ENCODE measurements at places on chromosomes 7 and 10.

DNA sequence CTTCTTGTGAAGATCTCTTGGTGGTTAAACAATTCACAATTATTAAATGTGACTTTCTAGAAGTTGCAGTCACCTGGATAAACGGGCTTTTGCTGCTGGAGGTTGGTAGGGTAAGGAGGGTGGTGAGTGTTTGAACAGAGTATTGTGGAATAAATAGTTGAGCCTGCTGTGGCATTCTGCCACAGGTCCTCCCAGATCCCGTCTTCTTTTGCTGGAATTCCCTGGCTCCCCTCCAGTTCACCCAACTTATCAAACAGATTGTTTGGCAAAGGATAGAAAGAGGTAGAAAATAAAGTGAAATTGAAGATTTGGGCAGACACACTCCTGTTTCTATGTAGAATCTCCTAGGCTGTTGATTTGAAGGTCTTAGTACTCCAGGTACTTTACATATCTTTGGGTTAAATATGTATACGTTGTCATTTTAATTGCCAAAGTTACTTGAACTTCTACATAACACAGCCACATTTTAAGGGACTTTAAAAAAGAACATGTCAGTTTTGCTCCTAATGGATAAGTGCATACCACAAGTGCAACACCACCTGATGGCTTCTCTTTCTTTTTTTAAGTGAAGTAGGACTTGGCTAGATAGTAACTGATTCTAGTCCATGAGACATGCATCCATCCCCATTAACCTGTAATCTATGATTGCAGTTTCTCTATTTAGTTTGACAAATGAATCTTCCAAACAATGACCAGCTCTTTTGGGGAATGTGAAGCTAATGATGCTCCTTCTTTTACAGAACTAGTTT is 83.0 kb downstream of the ARL4A start:
- DNase-seq, result peak; percentile 24

- no peak for DNase-seq
Measured at GRCh38 chr7:116548506-116548905, 23.7 kb downstream of the CAV1 start.

DNA sequence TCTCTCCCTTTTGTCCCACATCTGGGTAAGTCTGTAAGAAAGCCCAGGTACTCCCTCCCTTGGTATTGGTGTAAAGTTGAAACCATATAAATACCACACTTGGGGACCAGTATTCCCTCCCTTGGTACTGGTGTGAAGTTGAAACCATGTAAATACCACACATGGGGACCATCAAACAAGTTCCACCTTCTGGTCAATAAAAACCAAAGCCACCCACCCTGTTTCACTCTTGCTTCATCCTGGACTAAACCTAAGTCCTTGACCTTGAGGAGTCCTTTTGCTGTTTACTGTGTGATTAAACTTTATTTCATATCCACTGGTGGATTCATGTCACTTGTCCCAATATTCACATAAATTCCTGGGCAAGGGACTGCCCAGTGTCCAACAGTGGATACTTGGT is 8.4 kb downstream of the P4HA1 start:
- no peak for DNase-seq

GRCh38 chr7:17619196-17619818 is 320.9 kb downstream of the AHR start:
- no peak for DNase-seq

GRCh38 chr7:34096198-34096651 is 190.9 kb downstream of the BMPER start:
- peak; percentile 81 for DNase-seq

DNA sequence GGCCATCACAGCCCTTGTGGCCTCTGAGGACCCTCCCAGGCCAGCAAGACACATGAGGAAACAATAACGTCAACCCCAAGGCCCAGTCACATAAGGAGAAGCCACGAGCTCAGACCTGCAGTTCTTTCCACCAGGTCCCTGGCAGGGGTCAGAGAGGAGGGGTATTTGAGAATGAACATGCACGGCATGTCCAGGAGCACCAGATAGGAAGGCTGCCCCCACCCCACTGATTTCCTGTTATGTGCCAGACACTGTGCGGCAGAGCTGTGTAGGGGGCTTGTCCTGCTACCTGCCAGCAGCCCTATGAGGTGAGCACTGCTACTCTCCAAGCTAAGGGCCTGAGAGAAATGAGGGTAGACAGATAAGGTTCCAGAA is 40.7 kb upstream of the ZMIZ1 start:
- DNase-seq, result no peak

GRCh38 chr10:29949411-29950011 is 109.9 kb downstream of the JCAD start:
- peak; percentile 96 for DNase-seq

- DNase-seq, result peak; percentile 45
Measured at GRCh38 chr7:143299840-143300239, 11.7 kb downstream of the CASP2 start.

DNA sequence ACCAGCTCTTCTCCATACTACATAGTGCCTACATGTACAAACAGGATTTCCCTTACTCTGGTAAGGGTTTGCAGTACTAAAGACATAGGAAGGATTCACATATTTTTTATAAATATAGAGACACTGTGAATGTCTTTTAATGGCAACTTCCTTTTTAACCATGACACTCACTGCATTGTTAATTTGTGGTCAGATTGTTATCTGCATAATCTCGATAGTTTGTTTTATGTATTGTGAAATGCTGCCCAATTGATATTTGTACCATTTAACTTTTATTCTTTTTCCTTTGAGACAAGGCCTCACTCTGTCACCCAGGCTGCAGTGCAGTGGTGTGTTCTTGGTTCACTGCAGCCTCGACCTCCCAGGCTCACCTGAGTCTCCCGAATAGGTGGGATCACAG is 39.7 kb downstream of the SP8 start:
- DNase-seq, result no peak

- DNase-seq, result peak; percentile 87
Measured at GRCh38 chr7:124072603-124073309, 39.9 kb upstream of the TMEM229A start.

DNA sequence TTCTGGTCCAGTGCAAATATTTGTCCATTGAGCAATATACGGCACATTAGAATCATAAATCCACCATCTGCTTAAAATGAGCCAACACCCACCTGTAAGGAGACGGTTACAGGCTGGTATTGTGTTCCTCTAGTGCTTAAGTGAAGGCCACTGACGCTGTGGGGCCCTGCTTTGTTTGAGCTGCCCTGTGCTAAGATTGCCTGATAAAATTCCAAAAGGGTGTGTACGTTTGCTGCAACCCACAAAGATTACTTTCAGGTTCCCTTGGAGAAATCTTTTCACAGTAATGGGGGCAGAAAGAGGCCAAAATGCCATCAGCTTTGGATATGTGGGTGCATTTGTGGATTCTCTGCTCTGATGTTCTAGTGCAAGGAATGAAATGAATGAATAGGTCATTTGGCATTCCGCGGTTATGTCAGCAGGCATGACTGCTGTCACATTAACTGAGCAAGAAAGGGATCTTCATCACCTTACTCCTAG is 34.4 kb downstream of the AGR3 start:
- DNase-seq, result peak; percentile 16

GRCh38 chr10:48450741-48451466 is 144.4 kb downstream of the MAPK8 start:
- no peak for DNase-seq

- peak; percentile 70 for DNase-seq
Measured at GRCh38 chr7:156558198-156558597, 82.4 kb upstream of the RNF32 start.

DNA sequence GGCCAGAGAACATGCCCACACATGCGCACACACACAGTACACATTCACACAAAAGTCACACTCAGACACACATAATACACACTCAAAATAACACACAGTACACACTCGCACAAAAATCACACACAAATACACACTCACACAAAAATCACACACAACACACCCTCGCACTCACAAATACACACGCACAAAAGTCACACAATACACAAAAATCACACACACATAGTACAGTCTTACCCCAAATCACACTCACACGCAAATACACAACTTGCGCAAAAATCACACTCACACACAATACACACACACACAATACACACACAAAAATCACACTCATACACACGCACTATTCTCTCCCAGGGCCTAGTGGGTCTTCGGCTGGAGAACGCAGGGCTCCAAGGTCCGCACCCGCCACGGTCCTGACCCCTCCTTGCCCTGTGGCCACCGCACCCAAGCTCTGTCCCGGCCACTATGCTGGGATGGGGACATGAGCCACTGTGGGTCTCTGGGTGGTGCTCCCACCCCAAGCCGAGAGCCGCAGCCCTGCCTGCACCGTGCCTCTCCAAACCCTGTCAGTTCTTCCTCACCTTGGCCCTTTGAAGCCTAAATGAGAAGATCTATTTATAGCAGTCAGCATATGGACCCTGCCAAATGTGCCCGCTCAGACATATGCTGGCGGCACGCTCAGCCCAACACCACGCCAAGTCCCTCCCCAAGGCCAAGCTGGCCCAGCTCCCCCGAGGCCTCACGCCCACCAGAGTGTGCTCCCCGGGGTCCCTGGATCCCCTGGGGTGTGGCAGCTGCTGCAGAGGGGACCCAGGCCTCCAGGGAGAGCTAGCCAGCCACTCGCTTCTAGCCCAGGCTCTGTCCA is 55.9 kb downstream of the ELFN1 start:
- no peak for DNase-seq

GRCh38 chr10:88979153-88979562 is 11.4 kb upstream of the FAS start:
- DNase-seq, result peak; percentile 67

DNA sequence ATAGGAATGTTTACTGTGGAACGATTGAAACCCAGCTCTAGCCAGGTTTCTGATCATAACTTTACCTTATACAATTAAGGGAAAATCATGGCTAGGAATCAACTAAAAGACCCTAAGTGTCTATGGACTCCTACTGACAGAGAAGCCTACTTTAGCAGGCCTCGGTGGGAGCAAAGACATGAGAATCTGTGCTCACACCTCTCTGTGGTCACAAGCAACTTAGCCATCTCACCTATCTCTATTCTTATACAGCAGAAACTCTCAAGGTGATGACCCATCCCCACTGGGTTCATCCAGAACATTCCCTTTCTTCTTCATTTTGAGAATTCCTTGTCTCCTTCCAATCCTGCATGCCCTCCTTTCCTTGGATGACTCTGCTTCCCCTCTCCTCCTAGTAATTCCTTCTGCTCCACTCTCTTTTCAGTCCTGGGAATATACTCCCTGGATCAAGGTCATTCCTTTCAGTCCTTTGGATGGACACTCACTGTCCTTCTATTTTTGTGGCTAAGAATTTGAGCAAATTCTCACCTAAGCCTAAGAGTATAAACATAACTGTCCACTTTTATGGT is 2.9 kb downstream of the BLNK start:
- no peak for DNase-seq

DNA sequence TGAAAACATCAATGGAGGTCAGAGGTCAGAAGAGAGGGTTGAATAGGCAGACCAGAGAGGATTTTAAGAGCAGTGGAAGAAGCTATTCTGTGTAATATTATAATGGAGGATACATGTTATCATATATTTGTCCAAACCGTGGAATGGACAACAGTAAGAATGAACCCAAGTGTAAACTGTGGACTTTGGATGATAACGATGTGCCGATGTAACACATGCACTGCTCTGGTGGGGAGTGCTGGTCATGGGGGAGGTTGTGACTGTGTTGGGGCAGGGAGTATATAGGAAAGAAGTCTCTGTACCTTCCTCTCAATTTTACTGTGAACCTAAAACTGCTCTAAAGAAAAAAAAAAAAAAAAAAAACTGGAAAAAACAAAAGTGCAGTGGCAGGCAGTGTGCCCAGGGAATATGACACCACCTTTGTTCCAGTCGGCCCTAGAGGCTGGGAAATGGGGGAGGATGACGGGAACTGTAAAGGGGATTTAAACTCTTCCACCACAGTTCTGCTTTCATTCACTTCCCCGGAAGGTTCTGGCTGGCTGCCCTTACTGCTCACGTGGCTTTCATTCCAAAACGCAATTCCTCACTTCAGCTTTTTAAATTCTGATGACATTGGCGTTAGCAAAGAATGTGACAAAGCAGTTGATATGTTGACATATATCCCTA is 113.7 kb upstream of the ANKRD1 start:
- DNase-seq, result peak; percentile 86

GRCh38 chr10:98269435-98269912 is 1.5 kb upstream of the LOXL4 start:
- peak; percentile 75 for DNase-seq

DNA sequence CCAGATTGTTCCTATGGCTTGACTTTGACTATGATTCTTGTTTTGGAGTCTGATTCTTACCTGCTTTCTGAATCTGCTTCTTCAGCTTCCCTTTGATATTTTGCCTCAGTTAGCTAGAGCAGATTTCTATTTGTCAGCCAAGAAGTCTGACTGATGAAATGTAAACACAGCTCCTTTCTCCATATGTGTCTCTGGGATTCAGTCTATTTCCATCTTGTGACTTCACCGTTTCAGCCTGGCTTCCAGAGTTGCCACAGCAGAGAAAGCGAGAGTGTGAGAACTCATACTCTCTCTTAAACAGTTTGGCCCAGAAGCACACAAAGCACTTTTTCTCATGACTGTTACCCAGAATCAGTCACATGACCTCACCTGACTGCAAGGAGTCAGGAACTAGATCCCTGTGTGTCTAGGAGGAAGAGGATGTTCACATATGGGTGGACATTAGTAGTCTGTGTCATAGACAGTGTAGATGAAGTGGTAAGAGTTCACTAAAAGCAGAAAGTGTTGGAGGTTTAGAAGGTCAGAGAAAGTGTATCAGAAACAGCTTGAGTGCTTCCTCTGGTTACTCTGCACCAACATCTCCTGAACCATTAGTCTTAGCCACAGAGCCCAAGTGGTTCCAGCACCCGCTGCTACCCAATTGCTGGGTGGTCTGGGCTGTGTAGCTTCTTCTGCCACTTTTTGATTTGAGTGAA is 103.4 kb upstream of the CDK6 start:
- no peak for DNase-seq

DNA sequence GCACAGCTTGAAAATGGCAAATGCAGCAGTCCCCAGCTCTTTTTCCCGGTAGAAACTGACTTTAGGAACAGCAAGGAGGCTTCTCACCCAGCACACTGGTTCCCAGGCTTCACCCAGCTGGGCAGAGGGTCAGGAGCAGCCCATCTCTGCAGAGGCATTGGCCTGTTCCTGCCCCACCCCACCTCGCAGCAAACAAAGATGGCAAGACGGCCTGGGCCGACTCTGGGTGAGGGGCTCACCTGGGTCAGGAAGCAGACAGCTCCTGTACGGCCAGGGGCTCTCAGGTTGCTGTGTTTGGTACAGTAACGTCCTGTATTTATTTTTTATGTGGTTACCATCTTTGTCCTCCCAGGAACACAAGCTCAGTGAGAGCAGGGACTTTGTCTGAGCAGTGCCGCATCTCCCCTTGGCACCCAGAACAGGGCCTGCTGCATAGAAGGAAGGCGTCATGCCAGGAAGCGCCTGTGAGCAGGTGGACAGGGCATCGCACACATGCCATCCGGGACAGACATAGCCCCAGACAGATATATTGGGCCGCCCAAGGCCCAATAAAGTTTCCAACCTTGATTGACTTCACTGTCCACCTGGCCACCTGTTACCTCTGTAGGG is 585.0 kb upstream of the FOXK1 start:
- DNase-seq, result no peak

GRCh38 chr7:38323156-38323555 is 49.7 kb upstream of the TARP start:
- no peak for DNase-seq

Measured in MCF 10A (cell line).